ENCODE measurements at places on chromosomes 6 and 20. TPM values are rescaled to one million over a fixed set of nuclear protein-coding genes. Genes with fewer than 3 reads are reported as not detected.
A peak's percentile ranks its signal among the peaks of the same experiment; 100 is the strongest.

DNA sequence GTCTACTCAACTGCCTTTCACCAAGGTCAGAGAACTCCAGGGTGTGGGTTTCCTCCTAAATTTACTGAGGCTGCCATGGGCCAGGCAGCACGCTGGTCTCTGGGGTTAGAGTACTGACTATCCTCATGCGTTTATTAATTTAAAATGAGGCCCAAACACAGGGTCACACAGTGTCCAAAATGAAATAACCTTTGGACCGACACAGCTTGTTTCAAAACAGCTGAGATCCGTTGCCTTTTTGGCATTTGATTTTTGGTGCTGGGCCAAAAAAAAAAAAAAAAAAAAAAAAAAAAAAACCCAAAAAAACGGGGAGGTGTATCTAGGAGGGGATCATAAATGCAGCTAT, 14.6 kb upstream of the TOX2 start:
- no peak overlapping the region for H3K4me3 ChIP-seq
- DNase-seq = no peak
- no peaks in the 10 kb centered on the region for H3K36me3 ChIP-seq
- no peak overlapping the region for H3K27ac ChIP-seq
- H3K4me1 ChIP-seq = no peaks in the 10 kb centered on the region

- DNase-seq = no peak
- H3K4me1 ChIP-seq = peaks cover 43% of the 10 kb centered on the region
- H3K36me3 ChIP-seq = peaks cover 35% of the 10 kb centered on the region
- H3K27me3 ChIP-seq = no peaks in the 10 kb centered on the region
These were observed 26.0 kb downstream of the MYLIP start for GRCh38 chr6:16154904-16155303.

- no peak overlapping the region for H3K4me3 ChIP-seq
- DNase-seq = peak; percentile 63
- peaks cover 17% of the 10 kb centered on the region for H3K27me3 ChIP-seq
- H3K27ac ChIP-seq = no peak overlapping the region
- H3K36me3 ChIP-seq = no peaks in the 10 kb centered on the region
These were observed 59.5 kb downstream of the BFSP1 start for GRCh38 chr20:17471606-17472187.

DNA sequence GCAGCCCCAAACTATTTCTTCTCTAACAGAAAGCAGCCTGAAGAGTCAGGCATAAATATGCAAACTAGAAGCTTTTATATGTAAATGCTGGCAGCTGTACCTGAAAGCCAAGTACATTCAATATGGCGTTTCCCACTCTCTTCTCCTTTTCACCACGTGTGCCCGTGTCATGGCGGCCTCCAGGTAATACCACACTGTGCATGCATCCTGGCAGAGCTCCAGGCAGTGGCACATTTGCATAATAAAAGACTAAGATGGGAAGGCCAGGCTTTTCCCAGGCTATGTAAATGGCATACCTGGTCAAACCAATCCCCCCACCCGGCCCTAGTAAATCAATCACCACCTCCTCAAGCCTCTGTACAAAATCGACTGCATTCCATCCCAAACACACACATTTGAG, 120.6 kb downstream of the MMUT start:
- no peaks in the 10 kb centered on the region for H3K4me1 ChIP-seq
- H3K36me3 ChIP-seq = no peaks in the 10 kb centered on the region
- DNase-seq = no peak
- H3K27ac ChIP-seq = no peak overlapping the region
- no peaks in the 10 kb centered on the region for H3K27me3 ChIP-seq
- no peak overlapping the region for H3K4me3 ChIP-seq

DNA sequence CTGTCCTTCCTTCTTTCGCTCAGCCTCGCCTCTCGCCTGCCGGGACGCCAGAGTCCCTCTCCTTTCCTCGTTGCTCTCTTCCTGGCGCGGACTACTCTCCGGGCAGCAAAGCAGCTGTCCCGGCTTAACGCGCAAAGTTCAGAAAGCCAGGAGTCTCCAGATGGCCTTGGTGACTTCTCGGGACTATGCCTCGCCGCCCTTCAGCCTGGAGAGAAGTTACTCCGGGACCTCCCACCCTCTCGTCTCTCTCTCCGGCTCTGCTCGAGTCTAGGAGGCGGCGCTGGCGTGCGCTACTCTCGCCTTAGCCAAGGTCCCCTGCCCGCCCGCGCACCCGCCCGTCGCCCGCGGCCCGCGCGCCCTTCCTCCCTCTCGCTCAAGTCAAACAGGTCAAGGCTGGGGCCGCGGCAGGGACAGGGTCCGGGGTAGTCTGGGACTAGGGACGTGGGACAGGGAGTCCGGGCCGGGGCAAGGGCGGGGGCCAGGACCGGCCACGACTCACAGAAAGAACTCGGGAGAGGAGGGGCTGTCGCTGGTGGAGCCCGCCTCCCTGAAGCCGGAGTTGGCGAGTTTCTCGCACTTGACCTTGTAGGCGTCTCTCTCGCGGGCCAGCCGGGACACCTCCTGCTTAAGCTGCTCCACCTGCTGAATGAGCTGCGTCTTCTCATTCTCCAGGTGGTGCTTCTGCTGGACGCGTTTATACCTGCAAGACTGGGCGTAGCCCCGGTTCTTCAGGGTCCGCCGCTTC, 1.5 kb downstream of the MAFB start:
- H3K4me3 ChIP-seq = peak overlapping the region; percentile 92
- peaks cover 25% of the 10 kb centered on the region for H3K27me3 ChIP-seq
- peak overlapping the region; percentile 54 for H3K27ac ChIP-seq
- H3K36me3 ChIP-seq = peaks cover 5% of the 10 kb centered on the region
- peaks cover 55% of the 10 kb centered on the region for H3K4me1 ChIP-seq

CPNE5 gene
- not detected for total RNA-seq

GRCh38 chr6:144036064-144036834, 28.2 kb upstream of the PLAGL1 start:
- no peak for DNase-seq
- peak overlapping the region; percentile 58 for H3K4me3 ChIP-seq
- H3K36me3 ChIP-seq = no peaks in the 10 kb centered on the region
- H3K27ac ChIP-seq = peak overlapping the region; percentile 2
- H3K27me3 ChIP-seq = peaks cover 12% of the 10 kb centered on the region

GRCh38 chr6:30544666-30545272, 11.5 kb downstream of the GNL1 start:
- no peak overlapping the region for H3K27ac ChIP-seq
- no peak overlapping the region for H3K4me3 ChIP-seq
- no peaks in the 10 kb centered on the region for H3K27me3 ChIP-seq
- H3K36me3 ChIP-seq = peaks cover 16% of the 10 kb centered on the region
- no peak for DNase-seq

EYA4 gene
- 0.78 TPM for total RNA-seq

- H3K4me3 ChIP-seq = no peak overlapping the region
- H3K27me3 ChIP-seq = no peaks in the 10 kb centered on the region
- no peaks in the 10 kb centered on the region for H3K36me3 ChIP-seq
- no peak for DNase-seq
- no peak overlapping the region for H3K27ac ChIP-seq
These were observed 166.4 kb upstream of the RNF217 start for GRCh38 chr6:124795643-124796463.

- H3K4me1 ChIP-seq = no peaks in the 10 kb centered on the region
- H3K27me3 ChIP-seq = peaks cover 30% of the 10 kb centered on the region
- H3K36me3 ChIP-seq = no peaks in the 10 kb centered on the region
- H3K4me3 ChIP-seq = no peak overlapping the region
These were observed 75.8 kb downstream of the GJA10 start for GRCh38 chr6:89970072-89970471.

- H3K4me3 ChIP-seq = no peak overlapping the region
- peaks cover 35% of the 10 kb centered on the region for H3K27me3 ChIP-seq
- no peaks in the 10 kb centered on the region for H3K4me1 ChIP-seq
- no peak for DNase-seq
- H3K36me3 ChIP-seq = no peaks in the 10 kb centered on the region
- no peak overlapping the region for H3K27ac ChIP-seq
These were observed 10.7 kb upstream of the MPC1 start for GRCh38 chr6:166393535-166393823.
